Activated CD4-positive, alpha-beta T cell treated with anti-CD3 and anti-CD28 coated beads, Interleukin-2, amount 50 U/mL, for 4 hours (primary cell): ENCODE measurements at places on chromosomes 12 and 14.

- no peak for DNase-seq
Measured at GRCh38 chr14:60723907-60724618, at the start of gene SIX4. Gene SIX4 (minus strand): TSS chr14:60724351. CDS start chr14:60724074, 277 bp downstream.

- DNase-seq = no peak
Measured at GRCh38 chr12:57479043-57479375, 657 bp downstream of the ARHGAP9 start.

DNA sequence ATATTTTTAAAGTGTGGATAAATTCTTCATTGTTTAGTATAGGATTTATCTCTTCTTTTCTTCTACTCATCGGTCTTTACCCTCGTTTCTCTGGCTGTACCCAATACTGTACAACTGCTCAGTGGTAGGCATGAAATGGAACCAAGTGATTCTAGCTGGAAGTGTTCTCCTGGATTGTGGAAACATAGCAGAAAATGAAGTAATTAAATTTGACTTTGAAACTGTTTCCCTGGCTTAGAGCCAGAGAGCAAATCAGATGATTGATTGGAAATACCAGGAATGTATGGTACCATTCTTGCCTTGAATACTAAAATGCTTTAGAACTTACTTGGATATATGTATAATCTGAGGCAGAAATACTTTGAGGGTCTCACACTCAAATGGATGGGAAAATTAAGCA, 292.3 kb downstream of the ERC1 start:
- DNase-seq = no peak

- DNase-seq = no peak
Measured at GRCh38 chr12:46744283-46744682, 81.5 kb downstream of the SLC38A4 start.

- DNase-seq = no peak
Measured at GRCh38 chr14:91419451-91419850, 1.8 kb upstream of the CCDC88C start.

DNA sequence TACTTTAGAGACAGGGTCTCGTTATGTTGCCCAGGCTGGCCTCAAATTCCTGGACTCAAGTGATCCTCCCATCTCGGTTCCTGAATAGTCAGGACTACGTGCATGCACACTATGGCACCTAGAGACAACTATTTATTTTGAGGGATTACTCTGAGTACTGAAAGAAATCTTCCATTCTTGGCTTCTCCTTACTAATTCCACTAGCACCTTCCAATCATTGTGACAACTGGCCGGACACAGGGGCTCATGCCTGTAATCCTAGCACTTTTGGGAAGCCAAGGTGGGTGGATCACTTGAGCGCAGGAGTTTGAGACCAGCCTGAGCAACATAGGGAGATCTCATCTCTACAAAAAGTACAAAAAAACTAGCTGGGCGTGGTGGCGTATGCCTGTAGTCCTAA, 42.1 kb upstream of the MTERF2 start:
- DNase-seq = no peak

DNA sequence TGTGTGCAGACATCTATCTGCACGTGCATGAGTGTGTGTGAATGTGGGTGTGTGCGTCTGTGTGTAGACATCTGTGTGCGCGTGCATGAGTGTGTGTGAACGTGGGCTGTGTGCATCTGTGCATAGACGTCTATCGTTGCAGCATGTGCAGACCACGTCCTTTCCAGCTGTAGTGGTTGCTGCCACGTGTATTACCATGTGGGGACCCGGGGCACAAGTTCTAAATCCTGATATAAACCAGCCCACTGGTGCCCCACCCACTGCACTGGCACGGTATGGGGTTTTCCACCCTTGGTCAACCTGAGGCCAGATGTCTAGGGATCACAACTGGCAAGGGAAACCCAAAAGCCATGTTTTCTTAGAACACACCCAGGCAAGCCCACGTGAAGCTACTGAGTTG, 197.0 kb downstream of the ANO2 start:
- no peak for DNase-seq

GRCh38 chr12:8667270-8667669, 4.6 kb upstream of the MFAP5 start:
- no peak for DNase-seq

DNA sequence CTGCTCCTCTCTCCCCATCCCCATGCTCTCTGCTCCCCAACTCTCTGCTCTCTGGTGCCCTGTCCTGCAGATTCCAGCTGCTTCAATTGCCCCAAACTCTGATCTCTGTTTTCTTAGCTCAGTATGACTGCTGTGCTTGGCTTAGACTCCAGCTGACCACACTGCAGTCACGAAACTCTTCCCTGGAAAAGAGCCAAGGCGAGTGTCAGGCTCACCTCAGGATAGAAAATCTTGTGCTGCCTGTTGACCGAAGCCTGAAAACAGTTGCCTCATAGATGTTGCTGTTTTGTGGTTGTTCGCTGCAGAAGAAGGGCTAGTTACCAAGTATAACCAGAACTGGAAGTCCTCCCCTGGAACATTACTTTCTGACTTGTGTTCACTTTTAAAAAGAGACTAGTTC, 6.7 kb upstream of the STON2 start:
- DNase-seq = no peak

DNA sequence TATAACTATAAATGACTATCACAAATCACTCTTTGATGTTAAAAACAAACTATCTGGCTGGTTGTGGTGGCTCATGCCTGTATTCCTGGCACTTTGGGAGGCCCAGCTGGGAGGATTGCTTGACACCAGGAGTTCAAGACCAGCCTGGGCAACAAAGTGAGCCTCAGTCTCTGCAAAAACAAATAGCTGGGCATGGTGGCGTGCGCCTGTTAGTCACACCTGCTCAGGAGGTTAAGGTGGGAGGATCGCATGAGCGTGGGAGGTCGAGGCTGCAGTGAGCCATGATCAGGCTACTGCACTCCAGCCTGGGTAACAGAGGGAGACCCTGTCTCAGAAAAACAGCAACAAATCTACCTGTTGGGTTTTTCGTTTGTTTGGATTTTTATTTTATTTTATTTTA, 5.4 kb downstream of the TXNRD1 start:
- DNase-seq = peak; percentile 7

DNA sequence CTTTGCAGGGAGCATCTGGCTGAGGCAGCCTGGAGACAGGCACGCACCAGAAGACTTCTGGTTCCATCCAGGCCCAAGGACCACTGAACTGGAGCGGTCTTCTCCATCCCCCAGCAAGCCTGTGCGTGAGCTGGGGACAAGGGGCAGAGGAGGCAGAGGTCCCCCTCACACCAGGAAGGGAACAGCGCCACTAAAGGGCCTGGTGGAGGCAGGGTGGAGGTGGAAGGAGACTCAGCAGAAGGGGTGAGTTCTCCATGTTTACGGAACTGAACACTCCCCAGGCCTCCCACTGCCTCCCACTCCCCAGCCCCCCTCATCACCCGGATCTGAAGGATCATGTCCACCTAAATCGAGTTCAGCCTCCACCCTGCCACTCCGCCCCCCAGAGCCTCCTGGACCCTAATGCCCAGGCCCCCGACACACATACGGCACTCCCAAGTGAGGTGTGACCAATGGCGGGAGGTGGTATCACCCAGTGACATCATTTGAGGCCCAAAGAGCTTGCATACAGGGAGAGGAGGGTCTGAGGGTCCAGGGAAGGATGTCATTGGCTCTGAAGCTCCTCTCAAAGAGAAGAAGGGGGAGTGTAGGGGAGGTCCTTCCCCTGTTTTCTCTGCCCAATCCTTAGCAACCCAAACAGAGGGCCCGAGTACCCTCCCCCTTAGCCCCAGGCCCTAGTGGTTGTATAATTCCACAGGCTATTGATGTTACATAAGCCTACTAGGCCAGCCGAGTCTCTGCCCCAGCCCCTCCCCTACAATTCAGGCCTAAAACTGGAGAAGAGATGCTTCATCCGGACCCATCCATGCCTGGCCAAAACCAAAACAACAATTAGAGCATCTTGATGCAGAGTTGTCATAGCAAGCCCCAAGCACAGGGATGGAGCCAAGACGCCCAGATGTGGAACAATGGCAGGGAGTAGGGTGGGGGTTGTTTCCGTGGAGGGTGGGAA, 1.0 kb downstream of the FAIM2 start:
- DNase-seq = no peak

DNA sequence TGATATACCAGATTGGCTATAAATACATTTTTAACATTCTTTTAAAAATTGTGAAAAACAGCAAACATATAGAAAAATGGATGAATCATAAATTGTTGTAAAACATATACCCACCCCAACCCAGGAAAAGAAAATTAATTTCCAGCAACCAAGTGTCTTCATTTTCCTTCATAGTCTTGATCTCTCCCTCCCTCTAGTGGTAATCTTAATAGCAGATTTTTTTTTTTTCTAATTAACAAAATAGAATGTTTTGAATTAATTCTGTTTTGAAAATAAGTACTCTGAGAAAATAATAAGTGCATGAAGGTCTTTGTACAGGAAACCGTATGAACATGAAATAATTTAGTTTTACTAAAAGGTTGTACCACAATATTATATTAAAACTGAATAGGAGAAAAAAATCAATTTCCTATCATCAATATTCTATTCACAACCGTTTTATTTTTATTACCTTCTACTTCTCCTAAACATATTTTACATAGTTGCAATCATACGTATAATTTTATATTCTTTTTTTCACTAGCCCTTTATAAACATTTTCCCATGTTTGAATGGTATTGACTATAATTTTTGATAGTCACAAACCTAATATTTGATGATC, 7.0 kb downstream of the ETNK1 start:
- no peak for DNase-seq

DNA sequence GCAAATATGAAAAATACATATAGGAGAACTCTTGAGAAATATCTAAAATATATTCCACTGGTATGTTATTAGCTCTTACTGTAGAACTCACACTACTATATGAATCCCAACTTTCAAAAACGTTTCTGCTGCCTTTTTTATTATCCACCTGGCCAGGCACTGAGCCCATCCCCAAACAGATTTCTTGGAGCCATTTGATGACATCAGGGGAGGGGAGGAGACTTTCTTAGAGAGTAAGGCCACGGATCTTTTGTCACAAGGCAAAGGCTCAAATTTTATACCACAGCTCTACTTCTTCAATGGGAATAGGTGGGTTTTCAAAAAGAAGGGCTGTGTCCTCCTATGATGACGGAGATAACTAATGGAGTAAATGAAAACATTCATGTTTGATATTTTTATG, 83.0 kb downstream of the SLC25A21 start:
- DNase-seq = no peak
